ENCODE measurements at places on chromosomes 2 and 18. TPM values are rescaled to one million over a fixed set of nuclear protein-coding genes. Genes with fewer than 3 reads are reported as not detected.

Gene TNFRSF11A
- 5.9 TPM for total RNA-seq

Gene GALNT1
- 60.2 TPM for total RNA-seq

Gene REG1B
- total RNA-seq, result not detected

DNA sequence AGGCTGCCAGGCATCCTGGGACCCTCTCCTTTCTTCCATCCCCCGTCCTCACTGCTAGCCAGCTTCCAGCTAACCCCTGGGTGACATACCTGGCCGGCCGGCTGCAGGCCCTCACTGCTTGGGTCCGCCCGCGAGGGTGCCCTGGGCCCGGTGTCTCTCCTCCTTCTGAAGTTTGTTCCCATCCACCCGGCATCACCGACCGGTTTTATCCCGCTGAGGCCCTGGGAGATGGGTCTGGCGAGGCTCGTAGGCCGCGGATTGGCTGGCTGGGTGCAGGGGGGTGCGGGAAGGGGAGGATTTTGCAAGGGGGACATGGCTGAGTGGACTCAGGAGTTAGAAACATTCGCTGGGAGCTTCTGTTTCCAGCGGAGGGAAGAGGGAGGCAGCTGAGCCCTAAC is at the start of gene PAX8:
Gene PAX8 (minus strand): TSS at position 180 of the 398 bp plus-strand sequence. CDS start 527 bp downstream, outside the sequence.
- peaks cover 25% of the 10 kb centered on the region for H3K27me3 ChIP-seq
- H3K4me3 ChIP-seq, result no peak within 1 kb of the TSS
- no peaks in the 10 kb centered on the region for H3K4me1 ChIP-seq

DNA sequence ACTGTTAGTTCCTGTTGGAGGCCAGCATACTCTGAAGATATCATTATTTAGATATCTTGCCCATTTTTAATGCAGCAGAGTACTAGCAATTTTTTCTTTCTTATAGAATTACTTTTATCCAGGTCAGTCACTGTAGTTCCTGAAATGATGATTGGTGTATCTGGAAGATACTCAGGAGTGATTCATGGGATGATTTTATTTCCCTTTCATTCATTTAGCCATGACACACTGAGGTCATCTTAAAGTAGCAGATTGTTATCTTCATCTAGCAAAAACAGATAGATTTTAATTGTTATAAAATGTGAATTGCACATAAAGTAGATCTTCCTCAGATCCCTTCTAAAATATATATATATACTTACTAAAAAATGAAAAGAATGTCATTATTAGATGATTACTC is 109.1 kb downstream of the PIK3C3 start:
- H3K4me1 ChIP-seq, result no peaks in the 10 kb centered on the region
- H3K36me3 ChIP-seq, result peaks cover 12% of the 10 kb centered on the region
- no peak overlapping the region for H3K27ac ChIP-seq

Data from natural killer cell treated with Interleukin-12 subunit alpha and Interleukin-12 subunit beta and Interleukin-15 and Interleukin-18, amount 100 ng/mL, for 72 hours (primary cell).